ENCODE measurements at places on chromosomes 1 and 21.

- DNase-seq: no peak
Measured at GRCh38 chr1:68173936-68174737, 58.2 kb downstream of the WLS start.

DNA sequence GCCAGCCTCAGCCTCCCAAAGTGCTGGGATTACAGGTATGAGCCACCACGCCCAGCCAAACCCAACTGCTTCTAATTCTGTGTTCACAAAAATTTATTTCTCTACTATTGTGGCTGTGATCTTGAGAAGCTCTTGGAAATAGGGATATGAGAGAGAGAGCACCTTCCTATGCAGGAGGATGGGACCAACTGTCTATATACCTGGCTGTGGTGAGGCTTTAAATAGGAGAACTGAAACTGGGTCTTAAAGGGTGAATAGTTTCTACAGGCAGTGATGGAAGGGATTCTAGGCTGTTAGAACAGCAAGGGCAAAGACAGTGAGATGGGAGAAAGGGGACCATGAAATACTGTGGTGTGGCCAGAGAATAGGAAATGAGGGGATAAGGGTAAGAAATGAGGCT lies 8.3 kb upstream of the PTCH2 start:
- DNase-seq: no peak

- no peak for DNase-seq
Measured at GRCh38 chr1:43931711-43932660, 1.6 kb upstream of the ARTN start.

GRCh38 chr21:30444204-30444603 lies 4.1 kb downstream of the KRTAP15-1 start:
- DNase-seq: no peak

- DNase-seq: no peak
Measured at GRCh38 chr1:201675143-201675542, 136.2 kb downstream of the NAV1 start.

DNA sequence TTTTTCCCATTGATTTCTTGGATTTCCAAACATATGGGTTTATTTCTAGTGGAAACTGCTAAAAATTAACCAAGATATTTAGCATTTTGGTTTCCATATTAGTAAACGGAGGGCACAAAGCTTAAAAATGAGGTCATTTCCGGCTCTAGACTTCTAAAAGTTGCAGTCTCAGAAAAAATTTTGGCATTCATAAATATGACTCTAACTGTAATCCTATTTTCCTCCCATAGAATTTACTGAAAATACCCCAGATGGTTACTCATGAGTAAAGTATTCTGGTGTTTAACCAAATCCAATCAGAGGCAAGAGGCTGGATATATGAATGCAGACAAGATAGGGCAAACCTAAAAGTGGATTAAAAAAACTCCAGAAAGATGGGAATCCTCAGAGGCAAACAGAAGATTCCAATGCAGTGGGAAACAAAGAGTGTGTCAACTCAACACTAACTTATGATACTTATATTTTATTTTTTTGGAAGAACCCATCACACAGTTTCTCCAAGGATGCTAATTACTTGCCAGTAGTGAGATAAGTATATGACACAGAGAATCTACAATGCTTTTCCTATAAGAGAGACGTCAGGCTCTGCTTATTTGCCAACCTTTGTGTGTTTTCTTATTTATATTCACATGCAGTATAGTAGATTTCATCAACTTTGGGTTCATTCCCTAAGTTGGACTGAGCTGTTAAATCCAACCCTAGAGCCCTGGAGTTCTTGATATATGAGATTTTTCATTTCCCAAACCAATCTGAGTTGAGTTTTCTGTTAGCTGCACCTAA lies 90.1 kb upstream of the BCL10 start:
- no peak for DNase-seq

- DNase-seq: no peak
Measured at GRCh38 chr1:231678011-231678432, 51.4 kb downstream of the DISC1 start.

DNA sequence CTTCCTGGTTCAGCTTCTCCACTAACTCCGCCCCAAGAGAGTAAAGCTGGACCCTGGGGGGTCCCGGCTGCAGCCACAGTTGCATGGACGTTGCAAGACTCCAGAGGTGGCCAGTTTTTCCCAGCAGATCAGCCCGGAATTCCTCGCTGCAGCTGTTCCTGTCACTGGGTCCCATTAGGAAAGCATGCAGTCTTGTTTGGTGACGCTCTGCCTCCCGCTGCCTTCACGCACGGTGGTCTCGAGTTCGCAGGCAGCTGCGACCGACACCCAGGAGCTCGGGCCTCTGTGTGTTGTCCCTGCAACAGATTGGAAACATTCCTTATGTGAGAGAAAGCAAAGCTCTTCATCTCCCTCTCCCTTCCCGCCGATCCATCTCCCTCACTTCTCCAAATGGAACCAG lies 162.8 kb downstream of the PRDM16 start:
- DNase-seq: no peak

DNA sequence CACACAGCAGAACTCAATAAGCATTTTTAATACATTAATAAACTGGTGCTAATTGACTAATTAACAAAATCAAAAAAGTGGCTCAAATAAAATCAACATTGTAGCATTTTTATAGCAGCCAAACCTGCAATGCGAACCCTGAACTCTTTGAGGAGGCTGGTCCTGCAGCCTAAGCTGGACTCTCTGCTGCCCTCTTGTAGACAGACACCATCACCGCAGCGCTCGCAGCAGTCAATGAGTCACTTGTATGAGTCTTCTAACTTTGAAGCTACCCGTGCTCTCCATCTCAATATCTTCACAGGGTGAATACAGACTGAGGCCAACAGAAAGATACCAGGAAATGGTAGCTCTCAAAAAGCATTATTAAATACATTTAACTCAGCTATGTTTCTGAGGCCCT lies 9.7 kb upstream of the KRTAP7-1 start:
- no peak for DNase-seq

DNA sequence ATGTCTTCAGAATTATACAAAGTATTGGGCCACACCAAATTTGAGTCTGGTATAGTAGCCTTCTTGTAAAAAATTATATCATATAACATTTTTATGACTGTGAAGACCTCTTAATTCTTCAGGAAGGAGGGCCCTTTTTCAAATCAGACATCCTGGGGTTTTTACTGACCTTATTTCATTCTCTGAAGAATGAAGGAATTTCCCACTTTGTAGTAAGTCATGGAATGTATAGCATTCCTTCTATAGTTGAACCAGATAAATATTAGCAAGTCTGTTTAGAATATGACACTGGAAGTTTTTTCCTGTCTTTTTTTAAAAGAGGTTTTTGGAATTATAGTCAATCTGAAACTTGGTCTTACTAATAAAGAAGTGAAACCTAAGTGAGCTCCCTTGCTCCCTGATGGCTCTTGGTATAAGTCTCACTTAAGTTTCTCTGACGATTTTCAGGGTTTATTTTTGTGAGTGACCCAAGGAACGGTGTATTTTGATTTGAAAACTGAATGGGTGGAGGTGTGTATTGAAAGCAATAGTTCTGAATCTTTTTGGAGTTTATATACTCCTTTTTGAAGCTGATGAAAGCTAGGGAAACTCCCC lies 23.7 kb downstream of the SNX27 start:
- no peak for DNase-seq

GRCh38 chr1:34917017-34917416 lies 12.4 kb downstream of the DLGAP3 start:
- no peak for DNase-seq

DNA sequence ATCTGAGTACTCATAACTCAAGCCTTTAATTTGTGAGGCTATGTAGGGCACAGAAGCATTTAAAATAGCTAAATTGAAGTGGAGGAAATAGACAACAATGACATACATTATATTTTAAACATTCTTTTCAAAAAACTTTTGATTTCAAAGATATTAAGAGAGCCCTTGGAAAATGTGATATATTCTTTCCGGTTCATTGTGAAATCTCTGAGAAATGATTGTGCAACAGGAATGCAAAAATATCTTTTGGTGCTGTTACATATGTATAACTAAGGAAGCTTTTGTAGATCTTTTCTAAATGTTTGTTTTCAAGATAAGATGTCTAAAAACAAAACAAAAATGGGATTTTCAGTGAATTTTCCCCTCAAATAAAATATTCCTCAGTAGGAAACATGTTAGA lies 185.2 kb downstream of the LEPR start:
- DNase-seq: no peak

- DNase-seq: no peak
Measured at GRCh38 chr21:46023555-46023954, 42.0 kb downstream of the COL6A1 start.

GRCh38 chr1:85396194-85396593 lies 68.8 kb downstream of the DDAH1 start:
- no peak for DNase-seq

DNA sequence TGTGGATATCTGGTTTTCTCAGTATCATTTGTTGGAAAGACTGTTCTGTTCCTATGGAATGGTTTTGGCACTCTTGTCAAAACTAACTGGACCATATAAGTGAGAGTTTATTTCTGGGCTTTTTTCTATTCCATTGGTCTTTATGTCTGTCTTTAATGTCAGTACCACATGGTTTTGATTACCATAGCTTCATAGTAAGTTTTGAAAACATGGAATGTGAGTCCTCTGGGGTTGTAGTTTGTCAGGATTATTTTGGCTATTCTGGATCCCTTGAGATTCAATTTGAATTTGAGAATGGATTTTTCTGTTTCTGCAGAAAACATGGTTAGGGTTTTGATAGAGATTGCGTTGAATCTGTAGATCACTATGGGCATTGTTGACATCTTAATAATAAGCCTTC lies 107.9 kb downstream of the ZFYVE9 start:
- DNase-seq: no peak

DNA sequence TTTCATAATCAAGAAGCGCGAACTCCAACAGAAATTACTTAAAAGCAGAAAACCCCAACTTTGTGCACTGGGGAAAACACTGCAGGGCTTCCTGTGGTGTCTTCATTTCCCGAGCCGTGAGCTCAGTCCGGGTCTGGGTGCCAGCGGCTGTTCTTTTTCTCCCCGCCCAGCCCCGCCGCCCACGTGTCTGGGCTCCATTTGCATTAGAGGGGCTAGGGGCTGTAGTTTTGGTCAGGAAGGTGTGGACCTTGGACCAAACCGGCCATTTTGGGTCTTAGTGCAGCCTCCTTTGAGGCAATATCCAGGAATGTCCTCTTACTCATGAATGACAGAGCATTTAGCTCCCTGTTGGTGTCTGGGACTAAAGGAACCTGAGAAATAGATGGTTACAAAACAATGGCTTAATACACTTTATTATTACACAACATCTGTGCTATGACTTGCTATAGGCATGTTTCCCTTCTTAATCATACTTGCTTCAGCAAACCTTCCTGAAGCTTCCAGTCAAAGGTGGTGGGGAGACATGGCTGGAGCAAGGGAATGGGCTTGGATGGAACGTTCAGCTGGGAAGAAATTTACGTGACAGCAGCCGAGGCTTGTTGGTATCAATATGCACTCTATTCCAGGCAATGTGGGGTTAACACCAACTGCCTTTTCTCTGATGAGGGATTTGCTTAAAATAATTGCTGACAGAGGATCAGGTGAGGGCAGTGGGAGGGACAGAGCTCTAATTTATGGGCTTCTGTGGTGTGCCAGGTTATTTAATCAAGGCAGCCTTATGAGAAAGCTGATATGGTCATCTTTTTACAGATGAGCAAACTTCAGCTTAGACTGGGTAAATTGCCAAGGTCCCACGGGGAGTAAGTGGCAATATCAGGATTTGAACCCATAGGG lies 1.1 kb downstream of the AGTRAP start:
- DNase-seq: no peak

GRCh38 chr1:201226859-201227488 lies 36.4 kb downstream of the IGFN1 start:
- no peak for DNase-seq

GRCh38 chr1:70819785-70820184 lies 227.8 kb downstream of the PTGER3 start:
- DNase-seq: no peak

- DNase-seq: no peak
Measured at GRCh38 chr1:84370831-84371394, 27.4 kb upstream of the DNASE2B start.

DNA sequence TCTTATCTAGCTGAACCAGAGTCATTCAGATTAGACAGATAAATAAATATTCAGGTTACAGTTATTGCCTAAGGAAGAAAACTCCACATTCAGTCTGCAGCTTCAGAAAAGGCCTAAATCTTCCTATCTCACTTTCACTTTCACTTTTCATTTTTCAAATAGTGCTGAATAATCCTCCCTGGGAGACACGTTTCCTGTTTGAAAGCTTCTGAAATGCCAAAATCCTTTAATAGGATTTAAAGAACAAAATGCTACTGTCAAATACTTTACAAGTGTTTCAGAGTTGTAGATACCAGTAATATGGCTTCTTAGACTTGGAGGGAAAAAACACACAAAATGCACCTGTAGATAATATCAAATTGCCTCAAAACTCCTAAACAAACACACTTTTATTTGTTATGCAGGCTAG lies 3.9 kb downstream of the PSMB2 start:
- DNase-seq: no peak

GRCh38 chr1:118900643-118901440 lies 87.3 kb downstream of the TBX15 start:
- no peak for DNase-seq

GRCh38 chr1:240306673-240307072 lies 215.0 kb downstream of the FMN2 start:
- no peak for DNase-seq
